ENCODE measurements at places on chromosomes 5 and 9.

DNA sequence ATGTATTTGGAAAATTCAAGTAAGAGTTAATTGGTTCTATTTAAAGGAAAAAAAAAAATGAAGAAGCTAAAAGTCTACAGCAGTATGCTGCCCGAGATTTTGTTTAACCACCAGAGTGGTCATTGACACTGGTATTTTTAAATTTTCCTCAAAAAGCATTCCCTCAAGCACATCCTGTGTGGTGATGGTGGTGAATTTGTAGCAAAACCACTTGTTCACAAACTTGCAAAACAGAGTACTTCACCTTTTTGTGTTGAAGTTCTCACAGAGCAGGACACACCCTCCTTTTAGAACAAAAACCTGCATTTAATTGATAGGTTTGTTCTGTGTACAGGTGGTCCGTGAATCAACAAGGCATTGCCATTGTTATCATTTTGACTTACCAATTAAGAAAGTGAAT is 374.2 kb downstream of the EFNA5 start:
- DNase-seq, result no peak

- DNase-seq, result no peak
Measured at GRCh38 chr9:34691936-34692315, 850 bp upstream of the CCL19 start.

- no peak for DNase-seq
Measured at GRCh38 chr9:136705564-136705963, 6.8 kb upstream of the DIPK1B start.

DNA sequence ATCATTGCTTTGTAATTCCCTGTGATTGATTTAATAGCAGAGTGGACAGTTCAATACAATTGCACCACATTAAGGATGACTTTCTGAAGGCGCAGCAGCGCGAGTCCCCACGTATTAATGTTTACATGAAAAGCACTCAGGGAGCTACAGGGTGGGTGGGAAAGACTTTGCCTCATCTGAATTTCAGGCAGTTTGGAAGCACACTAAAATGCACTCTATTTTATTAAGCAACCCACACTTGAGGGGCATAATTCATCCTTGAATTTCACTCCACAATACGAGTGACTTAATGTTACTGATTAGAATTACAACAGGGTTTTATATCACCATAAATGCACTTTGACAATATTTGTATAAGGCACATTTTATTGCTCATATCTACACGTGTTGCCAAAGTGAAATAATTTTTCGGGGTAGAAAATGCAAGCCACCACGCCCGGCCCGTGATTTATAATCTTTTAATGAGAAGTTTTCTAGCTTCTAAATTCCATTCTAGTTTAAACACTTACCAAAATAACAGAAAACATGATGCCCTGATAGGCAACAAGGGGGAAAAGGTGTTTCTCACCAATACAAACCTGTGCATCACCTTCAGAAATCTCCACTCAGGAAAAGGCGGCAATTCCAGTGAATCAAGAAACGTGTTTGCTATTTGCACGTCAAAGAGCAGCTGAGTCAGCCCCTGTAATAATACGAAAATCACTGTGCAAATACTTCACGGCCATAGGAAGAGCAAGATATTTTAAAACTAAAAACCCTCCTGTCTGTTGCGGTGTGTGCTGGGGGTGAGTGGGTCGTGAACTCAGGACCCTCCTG is 40.5 kb downstream of the IRX4 start:
- DNase-seq, result no peak

- peak; percentile 57 for DNase-seq
Measured at GRCh38 chr9:93591301-93592007, 15.1 kb downstream of the PHF2 start.

Measured in left forelimb (tissue), 1 donor.